ENCODE measurements at places on chromosomes 1 and 21. TPM values are rescaled to one million over a fixed set of nuclear protein-coding genes. Genes with fewer than 3 reads are reported as not detected.

The FCN3 gene
- 0.13 TPM for polyA plus RNA-seq

GRCh38 chr21:21605521-21605920 lies 607.3 kb downstream of the NCAM2 start:
- no peaks in the 10 kb centered on the region for H3K27me3 ChIP-seq
- H3K4me3 ChIP-seq, result no peak overlapping the region
- no peak for DNase-seq
- H3K36me3 ChIP-seq, result no peaks in the 10 kb centered on the region
- H3K4me1 ChIP-seq, result no peaks in the 10 kb centered on the region

- H3K27me3 ChIP-seq, result no peaks in the 10 kb centered on the region
- H3K27ac ChIP-seq, result no peak overlapping the region
- H3K36me3 ChIP-seq, result no peaks in the 10 kb centered on the region
- DNase-seq, result no peak
- H3K4me1 ChIP-seq, result no peaks in the 10 kb centered on the region
These were observed 81.2 kb upstream of the HIVEP3 start for GRCh38 chr1:41999884-42000283.

DNA sequence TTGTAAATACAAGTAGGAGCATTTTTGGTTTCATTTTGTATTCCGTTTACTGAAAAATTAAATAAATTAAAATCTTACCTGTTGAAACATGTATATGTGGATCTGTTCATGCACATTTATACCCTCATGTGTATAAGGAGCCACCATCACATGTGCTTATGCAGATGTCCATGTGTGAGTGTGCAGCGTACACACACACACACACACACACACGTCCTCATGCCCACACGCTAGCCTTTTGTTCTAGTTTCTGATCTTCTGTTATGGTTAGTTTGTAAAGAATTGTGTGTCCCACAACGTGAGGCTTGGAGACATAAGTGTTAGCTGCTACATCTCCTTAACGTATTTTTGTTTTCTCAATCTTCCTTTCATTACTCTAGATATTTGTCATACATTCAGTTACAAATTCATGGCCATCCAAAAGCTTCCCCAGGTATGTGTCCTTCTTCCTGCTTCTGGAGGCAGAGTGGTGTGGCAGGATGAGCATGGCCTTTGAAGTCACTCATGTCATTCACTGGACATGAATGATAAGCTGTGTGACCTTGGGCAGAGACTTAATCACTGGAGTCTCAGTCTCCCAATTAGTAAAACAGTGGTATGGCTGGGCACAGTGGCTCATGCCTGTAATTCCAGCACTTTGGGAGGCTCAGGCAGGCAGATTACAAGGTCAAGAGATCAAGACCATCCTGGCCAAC lies 54.6 kb downstream of the TENT5C start:
- no peaks in the 10 kb centered on the region for H3K36me3 ChIP-seq
- H3K4me1 ChIP-seq, result no peaks in the 10 kb centered on the region
- DNase-seq, result no peak
- H3K27ac ChIP-seq, result no peak overlapping the region

The UTP25 gene
- polyA plus RNA-seq, result 8.4 TPM

DNA sequence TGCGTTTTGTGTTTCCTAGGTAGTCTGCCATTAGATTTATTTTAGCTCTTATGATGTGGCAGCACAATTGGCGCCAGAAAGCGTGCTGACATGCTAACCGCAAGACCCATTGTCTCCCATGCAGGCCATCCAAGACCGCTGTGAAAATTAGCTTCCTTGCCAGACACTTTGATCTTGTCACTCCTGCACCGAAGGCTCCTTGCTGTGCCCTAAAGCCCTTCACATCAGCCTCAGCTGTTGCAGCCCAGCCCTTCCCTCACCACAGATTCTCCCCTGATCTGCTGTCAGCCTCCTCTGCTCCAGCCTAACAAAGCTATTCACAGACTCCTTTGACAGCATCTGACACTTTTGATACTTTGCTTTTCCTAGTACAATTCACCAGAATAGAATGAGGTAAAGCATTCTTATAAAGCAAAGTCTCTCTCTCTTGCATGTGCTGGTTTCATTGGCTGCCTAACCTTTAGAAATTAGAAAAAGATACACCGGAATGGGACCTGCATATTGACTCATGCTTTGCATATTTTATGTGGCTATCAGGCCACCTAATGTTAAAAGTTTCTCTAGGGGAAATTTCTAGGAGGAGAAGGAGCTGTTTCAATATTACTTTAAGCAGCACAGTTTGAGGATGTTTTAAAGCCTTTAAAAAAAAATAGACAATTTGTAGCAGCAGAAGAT lies 280.3 kb upstream of the FMN2 start:
- H3K36me3 ChIP-seq, result no peaks in the 10 kb centered on the region
- peaks cover 2% of the 10 kb centered on the region for H3K4me1 ChIP-seq
- no peak for DNase-seq
- H3K27me3 ChIP-seq, result no peaks in the 10 kb centered on the region

All from large intestine (tissue), 12 donors.